ENCODE measurements at places on chromosomes 2 and 18. TPM values are rescaled to one million over a fixed set of nuclear protein-coding genes. Genes with fewer than 3 reads are reported as not detected.

LAMA1 gene
- 0.07 TPM for total RNA-seq

ME2 gene
- total RNA-seq, result 62.6 TPM

MOCOS gene
- 1.3 TPM for total RNA-seq

ITGA4 gene
- total RNA-seq, result 1.6 TPM

GRB14 gene
- 3.9 TPM for total RNA-seq

HAAO gene
- 0.18 TPM for total RNA-seq

B4GALT6 gene
- total RNA-seq, result 12.2 TPM

IL36B gene
- not detected for total RNA-seq

GPR55 gene
- not detected for total RNA-seq

PAX3 gene
- not detected for total RNA-seq

ZNF396 gene
- total RNA-seq, result 0.53 TPM

IL36RN gene
- total RNA-seq, result not detected

SH3RF3 gene
- total RNA-seq, result 7.4 TPM

FAHD2B gene
- total RNA-seq, result 3.6 TPM

ABCG8 gene
- total RNA-seq, result not detected

IL36A gene
- total RNA-seq, result not detected

UNC80 gene
- total RNA-seq, result not detected

ELOA2 gene
- not detected for total RNA-seq

CLK1 gene
- 79.0 TPM for total RNA-seq

DNMT3A gene
- total RNA-seq, result 44.4 TPM

KCNK3 gene
- total RNA-seq, result not detected

SULT1C4 gene
- total RNA-seq, result 7.0 TPM

STON1 gene
- 10.5 TPM for total RNA-seq

DPP4 gene
- total RNA-seq, result 6.0 TPM

ALLC gene
- total RNA-seq, result not detected

FBXO48 gene
- total RNA-seq, result 0.20 TPM

GALR1 gene
- total RNA-seq, result not detected

MAL gene
- total RNA-seq, result not detected

CLHC1 gene
- total RNA-seq, result 5.5 TPM

CCDC178 gene
- not detected for total RNA-seq

NDUFAF7 gene
- total RNA-seq, result 16.5 TPM

KANSL3 gene
- 24.7 TPM for total RNA-seq

COL5A2 gene
- 188 TPM for total RNA-seq

ICOS gene
- not detected for total RNA-seq

TMEM178A gene
- total RNA-seq, result 0.28 TPM

DLX1 gene
- 0.07 TPM for total RNA-seq

LIMS4 gene
- 12.4 TPM for total RNA-seq

ERICH2 gene
- total RNA-seq, result not detected

ITGB6 gene
- total RNA-seq, result 0.07 TPM

EFHD1 gene
- total RNA-seq, result not detected

CDK15 gene
- total RNA-seq, result not detected

CHN1 gene
- 17.3 TPM for total RNA-seq

THOC1 gene
- 50.6 TPM for total RNA-seq

COL4A4 gene
- 0.18 TPM for total RNA-seq

MAP2 gene
- total RNA-seq, result 24.9 TPM

LYG1 gene
- total RNA-seq, result 0.39 TPM

CXCR2 gene
- total RNA-seq, result not detected

CYRIA gene
- total RNA-seq, result 27.0 TPM

SIGLEC15 gene
- 0.13 TPM for total RNA-seq

TBR1 gene
- total RNA-seq, result 0.04 TPM

IL1R1 gene
- 17.3 TPM for total RNA-seq

ABI2 gene
- total RNA-seq, result 42.2 TPM

SIX3 gene
- not detected for total RNA-seq

CTNNA2 gene
- not detected for total RNA-seq

Data from pulmonary artery endothelial cell (primary cell).